ENCODE measurements at places on chromosomes 4 and X.

- DNase-seq, result peak; percentile 38
These were observed 6.7 kb upstream of the HSD17B10 start for GRCh38 chrX:53440621-53441517.

DNA sequence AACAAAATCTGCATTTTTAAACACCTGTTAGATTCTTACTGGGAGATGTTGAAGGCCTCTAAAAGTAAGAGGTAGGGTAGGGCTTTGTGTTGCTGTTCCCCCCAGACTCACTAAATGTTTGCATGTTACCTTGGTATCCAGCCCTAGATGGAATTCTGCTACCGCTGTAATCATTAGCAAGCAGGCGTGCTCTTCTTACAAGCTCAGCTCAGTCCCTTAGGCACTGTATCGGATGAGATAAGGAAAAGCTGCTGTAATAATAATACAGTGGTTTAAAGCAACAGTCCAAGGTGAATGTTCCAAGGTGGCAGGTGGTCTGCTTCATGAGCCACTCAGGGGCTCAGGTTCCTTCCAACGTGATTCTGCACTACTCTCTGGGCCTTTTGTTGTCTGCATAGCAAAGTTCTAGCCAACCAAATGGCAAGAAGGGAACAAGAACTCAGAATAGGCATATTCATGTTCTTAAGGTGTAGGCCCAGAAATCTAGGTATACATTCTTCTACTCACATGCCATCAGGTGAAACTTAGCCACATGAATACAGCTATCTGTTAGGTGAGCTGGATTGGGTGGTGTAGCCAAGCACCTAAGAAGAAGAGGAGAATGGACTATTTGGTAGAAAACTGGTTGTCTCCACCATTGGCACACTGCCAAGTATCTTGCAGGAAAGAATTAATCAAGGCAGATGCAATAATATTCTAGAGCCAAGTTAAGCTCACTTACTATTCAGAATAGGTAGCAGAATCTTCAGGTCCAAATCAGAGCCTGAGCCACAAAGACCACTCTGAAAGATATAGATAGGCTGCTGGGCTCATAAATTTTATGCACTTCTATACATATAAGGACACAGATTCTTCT lies 46.0 kb downstream of the COQ2 start:
- no peak for DNase-seq

DNA sequence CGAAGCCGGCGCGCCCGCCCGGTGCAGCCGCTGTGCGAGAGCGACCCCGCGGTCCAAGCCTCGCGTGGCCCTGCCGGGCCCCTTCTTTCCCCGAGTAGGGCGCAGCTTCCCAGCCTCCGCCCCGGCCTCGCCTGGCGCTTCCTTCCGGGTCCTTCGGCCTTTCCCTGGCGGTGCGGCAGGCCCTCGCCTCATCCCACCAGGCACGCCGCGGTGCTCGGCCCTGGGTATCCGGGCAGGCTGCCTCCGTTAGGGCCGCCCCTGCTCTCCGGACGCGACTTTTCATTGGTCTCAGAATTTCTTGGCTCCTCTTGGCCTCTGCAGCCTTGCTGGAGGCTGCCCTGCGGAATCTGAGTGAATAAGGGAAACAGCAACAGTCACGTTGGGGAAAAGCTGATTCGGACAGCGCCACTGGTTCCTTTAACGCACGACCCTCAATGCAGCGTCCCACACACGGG lies 429 bp downstream of the UVSSA start:
- DNase-seq, result peak; percentile 64

DNA sequence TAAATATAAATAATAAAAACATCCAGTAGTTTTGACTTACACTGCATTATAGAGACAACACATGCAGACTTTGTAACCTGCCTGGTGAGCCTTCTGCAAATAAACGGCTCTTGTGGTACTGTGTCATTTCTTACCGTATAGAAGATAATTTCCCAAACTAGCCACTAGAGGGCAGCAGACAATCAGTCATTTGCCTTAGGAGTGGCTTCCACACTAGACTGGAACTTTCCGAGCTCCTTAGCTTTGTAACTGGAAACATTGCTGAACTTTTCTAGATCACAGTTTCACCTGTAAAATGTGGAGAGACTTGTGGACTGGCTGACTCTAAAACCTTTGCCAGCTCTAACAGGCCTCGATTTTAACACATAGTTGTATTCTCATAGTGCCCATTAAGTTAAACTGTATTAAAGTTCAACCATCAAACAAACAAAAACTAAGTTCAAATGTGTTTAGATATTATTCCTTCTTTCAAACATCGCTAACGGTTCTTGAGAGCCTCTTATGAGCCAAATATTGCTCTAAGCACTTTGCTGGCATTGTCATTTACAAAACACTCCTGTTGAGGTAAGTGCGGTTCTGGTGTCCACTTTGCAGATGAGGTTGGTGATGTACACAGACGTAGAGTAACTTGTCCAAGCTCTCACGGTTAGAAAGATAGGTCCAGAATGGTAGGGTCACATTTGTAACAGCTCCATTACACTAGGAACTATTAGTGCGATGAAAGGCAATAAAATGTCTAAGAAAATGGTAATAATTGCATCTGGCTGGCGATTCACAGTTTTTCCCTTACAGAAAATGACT lies 345.5 kb downstream of the ANK2 start:
- DNase-seq, result peak; percentile 75

DNA sequence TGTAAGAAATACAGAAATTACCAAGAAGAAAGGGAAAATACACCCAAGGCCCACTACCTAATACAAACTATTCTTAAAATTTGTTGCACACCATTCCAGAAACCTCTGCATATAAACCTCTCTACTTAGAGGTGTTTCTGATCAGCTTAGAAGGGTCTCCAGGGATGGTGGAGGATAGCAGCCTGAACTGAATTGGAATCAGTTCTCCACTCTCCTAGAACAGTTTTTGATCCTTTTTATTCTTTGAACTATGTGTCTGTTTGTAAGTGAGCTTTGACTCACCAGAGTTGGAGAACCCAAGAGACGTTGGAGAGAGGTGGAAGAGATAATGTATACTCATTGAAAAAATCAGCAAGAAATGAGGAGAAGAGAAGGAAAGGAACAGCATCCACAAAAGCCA lies 96.6 kb upstream of the OTUD4 start:
- no peak for DNase-seq

DNA sequence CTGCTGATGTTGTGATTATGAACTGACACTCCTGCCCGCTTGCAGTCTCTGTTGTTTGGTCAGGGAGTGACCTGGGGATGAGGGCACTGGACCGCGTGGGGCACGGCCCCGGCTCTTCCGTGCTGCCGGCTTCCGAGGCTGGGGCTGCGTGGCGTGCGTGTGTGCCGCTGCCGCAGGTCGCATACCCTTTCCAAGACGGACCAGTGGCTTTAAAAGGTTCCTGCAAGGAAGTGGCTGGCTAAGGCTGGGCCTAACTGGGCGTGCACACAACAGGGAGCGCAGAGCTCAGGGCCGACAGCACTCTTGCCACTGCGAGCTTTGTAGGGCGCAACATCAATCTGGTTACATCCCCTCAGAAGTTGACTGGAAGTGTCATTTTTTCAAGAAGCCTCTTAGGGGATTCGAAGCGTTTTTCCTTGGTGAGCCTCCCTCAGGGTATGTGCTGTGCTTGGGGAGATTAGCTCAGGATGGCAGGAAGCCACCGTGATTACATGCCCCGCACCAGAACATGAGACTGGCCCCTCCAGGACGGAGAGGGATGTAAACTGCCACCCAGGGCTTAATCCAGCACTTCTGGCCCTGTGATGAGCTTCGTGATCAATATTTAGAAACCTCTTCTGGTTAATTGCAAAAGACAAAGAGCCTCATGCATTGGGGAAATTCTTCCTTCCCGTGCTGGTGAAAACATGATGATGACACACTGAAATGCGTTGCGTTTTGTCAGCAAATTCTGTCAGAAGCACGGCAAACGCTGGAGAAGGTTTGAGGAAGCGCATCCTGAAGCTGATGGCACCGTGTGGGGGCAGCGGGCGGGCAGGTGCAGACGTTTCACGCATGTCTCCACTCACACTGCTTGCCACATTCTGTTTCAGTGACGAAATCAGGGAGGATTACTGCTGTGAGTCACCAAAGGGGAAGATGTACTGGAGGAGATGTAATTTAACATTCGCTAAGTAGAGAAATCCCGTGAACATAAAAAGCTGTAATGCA lies 11.1 kb downstream of the MAEA start:
- DNase-seq, result no peak

DNA sequence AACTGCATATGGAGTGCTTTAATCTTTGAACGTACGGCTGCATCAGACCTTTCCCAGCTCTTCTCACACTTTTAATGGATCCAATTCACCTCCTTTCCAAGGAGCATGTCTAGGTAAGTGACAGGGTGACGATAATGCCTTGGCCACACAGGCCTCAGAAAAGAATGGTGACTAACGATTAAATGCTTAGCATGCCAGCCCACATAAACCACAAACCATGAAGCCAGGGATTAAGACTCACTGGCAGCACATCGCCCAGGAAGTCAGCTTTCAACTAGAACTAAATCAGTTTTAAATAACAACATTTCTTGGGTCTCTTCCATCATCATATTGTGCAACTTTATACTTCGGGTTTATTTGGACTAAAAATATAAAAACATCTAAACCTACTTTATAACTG lies 28.7 kb downstream of the INPP4B start:
- no peak for DNase-seq

DNA sequence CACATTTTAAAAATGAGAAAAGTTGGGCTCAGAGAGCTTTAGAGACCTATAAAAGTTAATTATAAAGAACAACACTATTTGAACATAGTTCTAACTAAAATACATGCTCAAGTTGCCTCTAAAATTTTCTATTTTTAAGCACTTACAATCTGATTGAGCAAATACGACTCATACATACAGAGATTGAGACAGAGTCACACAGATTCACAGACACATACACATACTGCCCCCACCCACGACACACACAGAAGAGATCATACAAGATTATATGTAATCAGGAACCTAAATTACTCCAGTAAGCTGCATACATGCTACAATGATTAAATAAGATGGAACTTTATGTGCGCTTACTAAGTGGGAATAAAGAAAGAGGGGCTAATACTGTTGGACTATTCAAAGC lies 2.7 kb upstream of the ASB5 start:
- no peak for DNase-seq

- no peak for DNase-seq
These were observed 2047.9 kb downstream of the ARAP2 start for GRCh38 chr4:34196375-34196774.

- no peak for DNase-seq
These were observed 1183.2 kb upstream of the ADGRL3 start for GRCh38 chr4:60016971-60017370.

DNA sequence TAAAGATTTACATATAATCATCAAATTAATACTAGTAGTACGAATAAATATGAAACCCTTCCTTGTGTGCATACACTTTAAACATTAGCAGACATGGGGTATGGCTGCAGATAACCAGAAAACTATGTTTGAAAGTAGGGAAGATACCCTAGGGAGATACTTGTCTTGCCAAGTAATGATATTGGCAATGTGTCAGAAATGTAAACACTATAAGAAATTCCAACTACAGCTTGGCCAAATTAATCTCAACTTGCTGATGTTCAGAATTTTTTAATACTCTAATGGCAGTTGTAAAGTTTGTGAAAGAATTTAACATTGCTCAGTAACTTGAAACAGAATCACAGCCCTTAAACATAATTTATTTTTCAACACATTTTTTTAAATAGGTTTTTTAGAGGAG lies 27.4 kb upstream of the HPGD start:
- DNase-seq, result no peak

DNA sequence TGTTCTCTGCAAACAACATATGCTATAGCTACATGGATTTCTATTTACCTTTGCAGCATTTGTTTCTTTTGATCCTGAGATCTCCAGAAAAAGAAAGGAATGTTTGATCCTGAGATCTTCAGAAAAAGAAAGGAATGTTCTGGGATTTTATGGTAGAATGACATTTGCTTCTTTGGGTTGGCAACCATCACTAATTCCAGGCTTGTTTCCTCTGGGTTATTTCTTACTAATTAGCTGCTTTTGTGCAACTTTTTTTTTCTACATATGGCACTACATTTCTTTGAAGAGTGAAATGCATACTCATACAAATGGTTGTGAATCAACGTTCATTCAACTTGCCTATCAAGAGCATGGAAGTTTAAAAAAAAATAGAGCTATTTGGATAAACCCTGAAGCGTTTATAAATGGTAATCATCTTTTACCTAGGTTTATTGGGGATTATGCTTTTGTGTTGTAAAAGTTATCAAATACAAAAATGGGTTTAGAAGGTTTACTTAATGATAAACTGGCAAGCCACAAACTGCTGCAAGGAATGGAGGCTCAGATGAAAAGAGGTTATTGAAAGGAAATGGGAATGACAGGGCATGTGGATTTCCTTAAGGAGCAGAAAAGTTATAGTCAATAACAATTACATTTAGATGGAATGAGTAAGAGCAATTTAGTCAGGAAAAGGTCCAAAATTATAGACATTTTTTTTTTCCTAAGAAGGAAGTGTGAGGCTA lies 95.6 kb upstream of the PCDH18 start:
- no peak for DNase-seq
